Transverse colon (tissue), 4 donors: ENCODE measurements at places on chromosomes 3 and 15.

- no peak for DNase-seq
These were observed 56.1 kb upstream of the UBE2E1 start for GRCh38 chr3:23749609-23750008.

DNA sequence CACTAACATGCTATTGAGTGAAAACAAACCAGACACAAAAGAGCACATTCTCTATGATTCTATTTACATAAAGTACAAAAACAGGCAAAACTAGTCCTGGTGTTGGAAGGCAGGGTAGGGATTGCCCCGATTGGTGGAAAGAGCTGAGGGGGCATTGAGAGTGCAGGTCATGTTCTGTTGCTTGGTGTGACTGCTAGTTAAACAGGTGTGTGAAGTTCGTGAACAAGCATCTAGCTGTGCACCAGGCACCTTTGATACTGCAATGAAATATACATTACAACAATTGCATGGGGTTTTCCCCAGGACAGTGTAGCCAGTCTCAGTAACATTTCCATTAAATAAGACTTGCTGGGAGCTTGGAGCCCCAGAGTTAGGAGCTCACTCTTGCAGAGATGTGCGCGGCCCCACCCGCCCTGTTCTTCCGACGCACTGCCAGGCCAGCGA is 26.3 kb upstream of the THRB start:
- DNase-seq: no peak

DNA sequence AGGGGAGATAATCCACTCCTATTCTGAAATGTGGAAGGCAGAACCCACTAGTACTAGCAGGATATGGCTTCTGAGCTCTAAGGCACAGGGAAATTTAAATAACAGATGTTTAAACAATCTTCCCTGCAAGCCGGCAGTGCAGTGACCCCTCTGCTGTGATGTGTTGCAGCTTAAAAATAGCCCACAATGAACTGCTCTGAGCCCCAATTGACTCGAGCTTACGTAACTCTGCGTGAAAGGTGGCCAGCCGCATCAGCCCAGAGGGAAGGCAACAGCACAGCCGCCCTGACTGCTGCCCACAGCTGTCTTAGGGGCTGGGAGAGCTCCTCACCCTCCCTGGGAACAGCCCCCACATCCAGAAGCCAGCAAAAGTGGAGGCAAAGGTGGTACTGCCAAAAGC is 12.5 kb upstream of the CAMKV start:
- DNase-seq: no peak

DNA sequence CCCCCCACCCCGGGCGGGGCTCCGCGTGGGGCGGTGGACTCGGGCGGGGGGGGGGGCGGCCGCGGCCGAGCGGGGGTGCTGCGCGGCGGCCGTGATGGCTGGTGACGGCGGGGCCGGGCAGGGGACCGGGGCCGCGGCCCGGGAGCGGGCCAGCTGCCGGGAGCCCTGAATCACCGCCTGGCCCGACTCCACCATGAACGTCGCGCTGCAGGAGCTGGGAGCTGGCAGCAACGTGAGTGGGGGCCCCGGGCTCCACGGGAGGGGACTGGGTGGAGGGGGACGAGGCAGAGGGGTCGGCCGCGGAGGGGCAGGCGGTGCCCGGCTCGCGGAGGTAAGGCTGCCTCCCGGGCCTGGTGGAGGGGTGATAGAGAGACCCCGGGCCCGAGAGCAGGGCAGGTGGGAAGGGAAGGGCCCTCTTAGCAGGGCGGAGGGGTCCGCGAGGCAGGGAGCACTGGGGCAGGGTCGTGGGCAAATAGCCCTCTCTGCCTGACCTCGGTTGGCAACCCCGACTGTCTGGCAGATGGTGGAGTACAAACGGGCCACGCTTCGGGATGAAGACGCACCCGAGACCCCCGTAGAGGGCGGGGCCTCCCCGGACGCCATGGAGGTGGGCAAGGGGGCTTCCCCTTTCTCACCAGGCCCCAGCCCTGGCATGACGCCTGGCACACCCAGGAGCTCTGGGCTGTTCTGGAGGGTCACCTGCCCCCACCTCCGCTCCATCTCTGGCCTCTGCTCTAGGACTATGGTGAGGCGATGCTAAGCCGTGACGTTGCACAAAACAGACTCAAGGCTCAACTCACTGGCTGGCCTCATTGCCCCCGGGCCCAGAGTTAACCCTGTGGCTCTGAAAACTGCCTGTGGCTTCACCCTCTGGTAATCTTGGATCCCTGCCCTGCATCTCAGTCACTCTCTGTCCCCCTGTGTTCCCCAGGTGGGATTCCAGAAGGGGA is at the start of gene ECE2:
ECE2 (plus strand) TSS at position 62 of the 950 bp plus-strand sequence; CDS start at position 194, 132 bp downstream.
- DNase-seq: no peak
